ENCODE measurements at places on chromosomes 16 and 17.

- no peak for DNase-seq
Observed at GRCh38 chr17:28698253-28698941, 13.3 kb downstream of the PROCA1 start.

DNA sequence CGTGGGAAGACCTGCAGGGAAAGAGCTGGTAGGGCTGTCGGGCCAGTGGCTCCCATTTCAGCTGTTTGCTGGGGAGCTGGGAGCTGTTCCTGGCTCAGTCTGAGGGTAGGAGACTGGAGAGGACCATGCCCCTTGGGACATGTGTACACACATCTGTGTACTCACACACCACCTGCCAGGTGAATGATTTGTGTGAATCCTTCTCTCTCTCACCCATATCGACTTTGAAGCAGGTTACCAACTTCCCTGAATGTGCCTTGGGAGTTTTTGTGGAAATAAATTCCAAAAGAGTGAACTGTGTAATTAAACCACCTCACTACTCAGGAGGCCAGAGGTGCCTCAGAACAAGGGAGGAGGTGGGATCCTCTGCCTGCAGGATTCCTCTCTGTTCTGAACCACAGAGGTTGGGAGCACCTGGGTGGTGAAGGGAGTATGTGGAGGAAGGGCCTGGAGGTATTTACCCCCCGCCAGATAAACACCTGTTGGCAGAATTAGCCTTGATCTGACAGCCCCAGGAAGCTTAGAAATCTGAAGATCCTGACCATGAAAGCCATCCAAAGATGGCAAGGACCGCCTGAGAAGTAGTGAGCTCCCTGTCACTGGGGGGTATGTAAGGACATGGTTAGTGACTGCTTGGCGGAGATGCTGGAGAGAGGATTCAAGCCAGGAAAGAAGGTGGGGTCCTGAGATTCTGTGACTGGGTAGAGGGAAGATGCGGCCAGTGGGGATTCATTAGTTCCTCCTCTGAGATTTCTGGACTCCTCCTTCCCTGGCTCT, 3.3 kb downstream of the ABCC3 start:
- no peak for DNase-seq

GRCh38 chr16:62701426-62701825, 665.2 kb upstream of the CDH8 start:
- no peak for DNase-seq

- no peak for DNase-seq
Observed at GRCh38 chr17:75205793-75206163, 299 bp downstream of the NUP85 start.

DNA sequence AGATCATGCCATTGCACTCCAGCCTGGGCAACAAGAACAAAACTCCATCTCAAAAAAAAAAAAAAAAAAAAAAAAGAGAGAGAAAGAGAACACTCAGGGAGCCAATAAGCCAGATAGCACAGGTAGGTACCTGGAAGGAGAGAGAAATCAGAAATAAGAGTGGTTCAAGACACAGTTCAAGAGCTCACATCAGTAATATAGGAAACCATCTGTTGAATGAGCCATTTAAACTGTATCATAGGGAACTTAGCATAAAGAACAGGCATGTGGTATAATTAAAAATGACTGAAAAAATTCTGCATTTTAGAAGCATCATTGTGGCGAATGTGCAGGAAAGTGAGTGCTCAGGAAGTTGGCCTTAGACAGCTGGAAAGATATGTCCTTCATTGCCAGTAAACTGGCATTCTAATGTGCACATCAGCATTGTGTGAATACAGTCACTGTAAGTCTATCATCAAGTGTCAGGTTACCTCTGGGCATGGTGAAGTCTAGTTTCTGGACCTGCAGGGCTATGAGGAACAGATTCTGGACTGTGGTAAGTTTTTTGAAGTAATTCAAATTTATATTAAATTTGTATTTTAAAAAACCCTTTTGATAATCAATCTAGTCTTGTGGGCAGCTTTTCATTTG, 20.4 kb downstream of the KRT12 start:
- DNase-seq = no peak

- DNase-seq = peak; percentile 96
Observed at GRCh38 chr17:80891397-80892018, 100.1 kb upstream of the CHMP6 start.

DNA sequence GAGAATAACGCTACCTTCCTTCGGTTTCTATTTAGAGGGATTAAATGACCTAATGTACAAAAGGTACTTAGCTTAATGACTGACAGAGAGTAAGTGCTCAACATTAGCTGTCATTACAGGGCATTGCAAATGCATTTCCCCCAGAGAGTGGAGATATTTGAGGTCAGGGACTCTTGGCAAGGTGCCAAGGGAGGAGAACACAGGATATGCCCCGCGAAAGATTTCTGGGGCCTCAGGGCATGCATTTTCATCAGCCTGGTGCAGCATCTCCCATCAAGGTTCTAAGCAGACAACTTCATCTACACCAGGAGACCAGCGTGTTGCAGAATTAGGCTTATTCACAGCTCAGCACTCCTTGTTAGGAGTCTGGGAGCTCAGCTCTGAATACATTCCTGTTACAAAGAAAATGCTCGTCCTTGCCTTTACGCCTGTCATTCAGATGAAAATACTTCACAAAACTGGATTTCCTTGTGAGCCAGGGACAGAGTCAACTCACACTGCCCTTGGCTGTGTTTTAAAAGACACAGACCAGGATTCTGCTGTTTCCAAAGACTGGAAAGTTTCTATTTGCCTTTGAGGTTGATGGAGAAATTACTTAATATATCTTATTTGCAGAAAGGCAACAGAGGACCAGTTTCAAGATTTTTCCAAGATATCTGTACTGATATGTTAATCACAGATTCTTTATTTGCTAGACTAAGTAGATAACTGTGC, 108.2 kb downstream of the VAT1L start:
- no peak for DNase-seq

GRCh38 chr17:1203111-1203966, 23.6 kb upstream of the ABR start:
- DNase-seq = peak; percentile 40

DNA sequence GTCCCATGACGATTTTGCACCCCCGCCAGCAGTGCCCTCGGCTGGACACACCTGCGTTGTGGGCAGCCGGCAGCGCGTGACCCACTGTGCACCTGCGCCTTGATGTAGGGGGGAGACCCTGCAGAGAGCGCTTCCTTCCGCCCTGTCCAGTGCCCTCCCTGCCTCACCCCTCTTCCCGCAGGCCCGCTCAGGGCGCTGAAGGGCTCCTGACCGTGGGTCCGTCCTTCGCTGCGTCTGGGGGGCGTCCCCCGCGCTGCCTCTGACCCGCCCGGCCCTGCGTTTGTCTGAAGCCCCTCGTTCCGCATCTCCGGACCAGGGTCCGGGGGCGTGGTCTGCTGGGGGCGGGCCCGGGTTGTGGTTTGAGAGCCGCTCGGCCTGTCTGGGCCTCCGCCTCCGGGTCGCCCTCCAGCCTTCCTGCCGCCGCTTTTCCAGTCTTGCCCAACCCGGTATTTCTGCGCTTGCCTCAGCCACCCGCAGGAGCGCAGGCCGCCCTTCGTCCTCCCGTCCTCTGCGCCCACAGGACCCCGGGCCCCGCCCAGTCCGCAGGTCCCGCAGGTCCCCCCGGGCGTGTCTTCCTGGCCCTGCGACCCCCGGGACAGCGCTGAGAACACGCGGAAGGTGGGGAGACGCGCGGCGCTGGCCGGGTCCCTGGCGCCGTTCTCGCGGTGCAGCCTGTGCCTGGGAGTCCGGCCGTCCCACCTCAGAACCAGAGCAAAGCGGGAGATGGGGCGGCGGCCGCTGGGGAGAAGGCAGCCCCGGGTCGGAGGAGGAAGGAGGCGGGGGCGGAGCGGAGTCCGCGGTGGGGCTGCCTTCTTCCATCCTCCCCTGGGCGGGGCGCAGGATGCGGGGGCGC, 4.0 kb upstream of the IL17C start:
- peak; percentile 53 for DNase-seq

DNA sequence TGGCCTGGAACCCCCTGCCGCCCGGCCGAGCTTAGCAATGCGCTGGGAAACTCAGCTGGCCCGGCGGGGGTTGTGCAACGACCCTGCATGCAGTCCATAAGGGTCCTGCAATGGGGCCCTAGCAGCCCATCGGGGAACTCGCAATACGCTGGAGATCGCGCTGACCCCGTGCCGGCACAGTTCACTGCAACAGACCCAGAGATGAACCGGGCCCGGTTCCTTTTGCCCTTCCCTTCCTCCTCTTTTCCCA, 375 bp downstream of the SLC25A11 start:
- DNase-seq = no peak

DNA sequence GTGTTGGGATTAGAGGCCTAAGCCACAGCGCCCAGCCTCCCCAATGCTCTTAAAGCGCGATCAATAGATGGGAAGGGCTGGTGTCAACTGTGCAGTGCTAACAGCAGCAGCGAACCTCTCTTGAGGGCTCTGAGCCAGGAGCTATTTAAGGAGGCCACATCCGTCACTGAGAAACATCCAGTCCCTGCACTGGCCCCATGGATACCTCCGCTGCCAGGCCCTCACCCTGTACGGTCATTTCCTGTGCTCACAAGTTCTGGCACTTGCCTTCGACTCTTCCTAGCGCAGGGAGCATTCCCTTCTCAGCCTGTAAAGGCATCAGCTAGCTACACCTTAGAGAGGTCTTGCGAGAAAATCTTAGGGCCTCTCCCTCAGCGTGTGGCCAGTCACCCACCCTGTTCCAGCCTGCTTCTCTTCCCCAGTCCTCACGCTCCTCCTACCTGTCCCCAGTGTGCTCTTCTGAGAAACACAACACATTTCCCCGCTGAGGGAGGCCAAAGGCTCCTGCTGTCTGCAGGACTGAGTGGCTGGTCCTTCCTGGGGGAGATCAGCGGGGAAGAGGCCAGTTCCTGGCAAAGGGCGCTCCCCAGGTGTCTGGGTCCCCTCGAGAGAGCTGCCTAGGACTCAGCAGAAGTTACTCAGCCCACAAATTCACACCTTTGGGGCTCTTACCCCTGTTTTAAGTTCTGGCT, 28.6 kb downstream of the GTF3C1 start:
- no peak for DNase-seq

DNA sequence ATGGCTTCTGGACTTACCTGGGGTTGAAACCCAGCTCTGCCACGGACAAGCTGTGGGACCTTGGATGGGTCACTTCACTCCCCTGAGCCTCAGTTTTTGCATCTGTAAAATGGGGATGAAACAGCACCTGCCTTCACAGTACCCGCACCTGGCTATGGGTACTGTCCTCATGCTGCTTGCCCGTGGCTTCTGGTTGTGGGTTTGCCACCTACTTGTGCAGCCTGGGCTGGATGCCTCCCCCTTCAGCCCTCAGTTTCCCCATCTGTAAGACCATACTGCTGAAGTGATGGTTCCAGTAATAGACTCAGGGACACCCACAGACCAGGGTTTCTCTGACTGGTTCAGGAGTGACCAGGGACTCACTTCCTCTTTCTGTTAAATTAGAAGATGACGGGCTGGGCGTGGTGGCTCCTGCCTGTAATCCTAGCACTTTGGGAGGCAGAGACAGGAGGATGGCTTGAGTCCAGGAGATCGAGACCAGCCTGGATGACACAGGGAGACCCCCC, 9.4 kb downstream of the GLIS2 start:
- no peak for DNase-seq

DNA sequence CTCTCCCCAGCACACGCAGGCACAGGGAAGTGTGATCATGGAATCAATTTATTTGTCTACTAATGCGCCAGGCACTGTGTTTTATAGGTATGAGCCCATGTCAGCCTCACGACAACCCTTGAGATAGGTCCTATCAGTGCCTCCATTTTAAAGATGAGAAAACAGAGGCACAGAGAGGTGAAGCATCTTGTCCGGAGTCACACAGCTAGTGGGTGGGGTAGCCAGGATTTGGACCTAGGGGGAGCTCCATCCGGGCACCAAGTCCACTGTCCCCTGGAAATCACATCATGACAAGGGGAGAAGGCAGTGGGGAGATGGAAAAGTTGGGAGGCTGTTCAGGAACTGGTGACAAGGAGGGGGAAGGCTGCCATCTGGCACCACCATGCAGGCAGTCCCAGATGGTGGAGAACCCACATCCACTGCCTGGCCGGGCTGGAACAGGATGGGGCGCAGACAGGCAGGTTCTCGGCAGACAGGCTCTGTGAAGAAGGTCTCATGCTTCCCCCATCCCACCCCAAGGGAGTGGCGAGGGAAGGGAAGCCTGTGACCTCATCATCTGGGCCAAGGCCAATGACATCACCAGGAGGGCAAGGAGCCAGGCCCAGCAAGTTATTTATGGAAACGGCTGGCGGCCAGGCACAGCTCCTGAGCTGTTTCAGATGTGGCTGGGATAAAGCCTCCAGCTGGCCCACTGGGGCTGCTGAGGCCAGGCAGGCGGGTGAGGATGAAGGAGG, 126.0 kb upstream of the SDK2 start:
- DNase-seq = no peak

- no peak for DNase-seq
Observed at GRCh38 chr16:87966685-87967185, 15.5 kb downstream of the BANP start.

All from activated CD4-positive, alpha-beta T cell treated with anti-CD3 and anti-CD28 coated beads, Interleukin-2, amount 50 U/mL, for 16 hours (primary cell).